NCI-H774 (cell line): ENCODE measurements at places on chromosomes 5 and 9.

- DNase-seq: peak; percentile 72
These were observed 58.3 kb downstream of the BAAT start for GRCh38 chr9:101326501-101326900.

- DNase-seq: no peak
These were observed 16.1 kb downstream of the MEGF10 start for GRCh38 chr5:127306647-127307046.

- DNase-seq: no peak
These were observed 26.9 kb downstream of the COL15A1 start for GRCh38 chr9:98970532-98971041.

GRCh38 chr5:81748556-81748955 is 2.3 kb downstream of the SSBP2 start:
- no peak for DNase-seq

GRCh38 chr5:42912184-42912798 is 100.6 kb upstream of the SELENOP start:
- peak; percentile 48 for DNase-seq

DNA sequence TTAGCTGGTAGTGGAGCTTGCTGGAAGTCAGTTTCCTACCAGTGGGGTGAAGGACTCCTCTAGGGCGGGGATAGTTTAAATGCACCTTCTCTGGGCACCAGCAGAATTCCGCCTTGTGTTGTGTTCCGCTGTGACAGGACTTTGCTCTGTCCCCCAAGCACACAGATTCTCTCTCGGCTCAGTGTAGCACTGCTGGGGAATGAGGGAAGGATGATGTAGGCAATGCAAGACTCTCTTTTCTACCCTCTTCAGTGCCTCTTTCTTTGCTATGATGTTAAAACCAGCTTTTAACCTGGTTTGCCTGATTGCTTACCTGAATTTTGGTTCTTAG is 155.2 kb upstream of the SH3GL2 start:
- DNase-seq: no peak

DNA sequence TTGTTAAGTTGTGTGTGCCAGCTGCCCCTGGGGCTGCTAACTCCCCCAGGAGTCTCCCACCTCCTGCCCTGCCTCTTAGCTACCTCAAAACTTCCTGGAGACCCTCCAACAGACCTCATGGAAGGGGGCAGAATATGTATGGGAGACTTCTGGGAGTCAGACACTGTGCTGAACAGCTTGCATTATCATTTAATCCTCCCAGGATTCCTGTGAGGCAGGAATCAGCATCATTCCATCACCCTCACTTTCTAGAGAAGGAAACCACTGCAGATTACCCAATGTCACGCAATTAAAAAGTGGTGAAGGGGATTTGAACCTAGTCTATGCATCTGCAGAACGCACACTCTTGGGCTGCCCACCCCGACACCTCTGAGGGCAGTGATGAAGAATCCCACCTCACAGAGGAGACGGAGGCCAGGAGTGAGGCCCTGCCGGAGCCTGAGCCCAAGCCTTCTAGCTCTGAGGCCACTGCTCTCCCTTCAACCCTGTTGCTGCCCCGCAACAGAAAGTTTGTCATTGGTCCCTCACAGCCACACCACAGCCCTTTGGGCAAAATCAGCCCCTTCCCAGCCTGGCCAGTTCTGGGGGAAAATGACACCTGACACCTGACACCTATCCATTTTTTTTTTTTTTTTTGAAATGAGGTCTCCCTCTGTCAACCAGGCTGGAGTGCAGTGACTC is 30.3 kb upstream of the IL17B start:
- DNase-seq: no peak

DNA sequence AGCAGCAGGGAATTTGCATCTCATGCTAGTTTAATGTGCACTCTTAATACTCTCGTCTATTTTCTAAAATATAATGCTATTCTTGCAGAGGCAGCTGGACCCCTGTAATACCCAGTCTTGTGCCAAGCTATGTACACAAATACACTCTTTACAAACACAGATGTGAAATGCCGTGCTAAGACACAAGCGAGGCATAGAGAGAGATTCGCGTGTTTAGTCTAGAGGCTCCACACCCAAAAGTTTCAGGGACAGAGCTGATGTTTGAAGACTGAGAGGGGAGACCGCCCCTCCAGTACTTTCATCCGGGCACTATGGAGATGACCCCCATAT is 1.2 kb downstream of the DPYSL3 start:
- DNase-seq: no peak

GRCh38 chr5:112390327-112390726 is 28.8 kb downstream of the EPB41L4A start:
- DNase-seq: peak; percentile 67

DNA sequence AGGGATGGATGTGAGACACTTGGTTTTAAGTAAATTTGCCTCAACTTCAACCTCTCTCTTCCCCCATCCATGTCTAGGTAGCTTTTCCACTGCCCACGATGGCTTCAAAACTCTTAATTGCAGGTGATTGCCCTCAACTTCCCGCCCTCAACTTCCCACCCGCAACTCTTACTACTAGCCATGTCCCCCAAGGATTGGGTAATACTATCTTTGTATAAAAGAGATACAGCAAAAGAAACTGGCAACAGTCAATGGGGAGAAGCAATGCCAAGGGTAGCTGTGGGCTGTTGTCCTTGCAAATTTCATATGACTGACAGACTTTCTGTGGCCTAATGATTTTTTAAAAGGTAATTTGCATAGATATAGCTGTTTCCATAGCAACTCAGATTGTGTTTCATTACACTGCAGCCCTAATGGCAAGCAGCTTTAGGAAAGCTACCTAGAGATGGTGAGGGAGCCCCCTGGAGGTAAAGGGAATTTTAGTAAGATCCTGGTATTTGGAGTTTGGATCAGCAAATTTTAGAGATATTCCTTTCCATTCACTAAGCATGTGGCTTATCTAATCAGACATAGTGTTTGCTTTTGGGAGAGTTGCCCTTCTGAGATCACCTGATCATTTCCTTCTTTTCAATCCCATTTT is 421.5 kb upstream of the DAP start:
- DNase-seq: peak; percentile 6

- no peak for DNase-seq
These were observed 31.2 kb upstream of the CDK5RAP2 start for GRCh38 chr9:120610975-120611689.

DNA sequence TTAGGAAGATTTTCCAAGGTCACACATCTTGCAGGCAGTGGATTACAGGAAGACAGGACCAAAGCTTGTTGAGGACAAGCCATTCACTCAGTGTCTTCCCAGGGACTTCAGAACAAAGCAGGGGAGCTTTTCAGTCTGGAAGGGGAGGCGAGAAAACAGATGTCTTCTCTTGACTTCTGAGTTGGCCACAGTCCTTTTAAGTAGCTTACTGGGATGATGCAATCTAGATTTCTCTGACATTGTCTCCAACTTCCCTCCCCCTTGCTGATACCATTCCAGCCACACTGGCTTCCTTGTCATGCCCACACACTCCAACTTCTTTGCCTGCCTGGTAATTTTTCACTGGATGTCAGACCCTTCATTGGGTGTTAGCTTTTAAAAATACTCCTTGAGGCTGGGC is 174.2 kb upstream of the TBC1D2 start:
- DNase-seq: no peak

DNA sequence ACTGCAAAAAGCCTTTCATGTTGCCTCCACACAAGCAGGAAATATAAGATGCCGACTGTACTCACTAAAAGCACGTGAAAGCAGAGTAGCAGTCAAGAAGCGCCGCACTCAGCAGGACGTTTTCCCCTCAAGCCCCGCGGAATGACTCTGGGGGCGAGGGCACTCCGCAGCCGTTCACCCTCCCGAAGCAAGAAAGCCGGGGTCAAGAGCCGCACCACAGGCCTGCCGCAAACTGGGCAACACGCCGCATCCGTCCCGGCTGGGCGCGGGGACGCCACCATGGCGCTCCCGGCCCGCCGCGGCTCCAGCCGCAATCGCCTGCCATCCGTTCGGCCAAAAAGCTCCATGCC is 364 bp downstream of the RPS6 start:
- peak; percentile 51 for DNase-seq

DNA sequence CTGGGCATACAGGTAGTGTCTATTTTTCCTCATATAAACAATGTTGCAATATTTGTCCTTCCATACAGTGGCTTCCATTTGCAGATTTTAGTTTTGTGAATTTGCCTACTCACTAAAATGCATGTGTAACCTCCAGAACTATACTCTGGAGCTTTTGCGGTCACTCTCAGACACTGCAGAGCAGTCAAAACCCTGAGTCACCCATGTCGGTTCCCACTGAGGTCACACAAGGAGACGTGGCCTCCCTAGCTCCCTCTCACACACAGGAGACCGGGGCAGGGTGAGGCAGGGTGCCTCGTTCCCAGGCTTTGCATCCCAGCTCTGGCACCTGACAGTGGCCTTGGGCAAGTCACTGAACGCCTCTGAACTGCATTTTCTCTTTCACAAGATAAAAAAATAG is 55.5 kb upstream of the ZNF354A start:
- DNase-seq: no peak

- DNase-seq: no peak
These were observed 433.0 kb downstream of the PDE4D start for GRCh38 chr5:59460368-59461153.
